ENCODE measurements at places on chromosomes 3 and 15.

DNA sequence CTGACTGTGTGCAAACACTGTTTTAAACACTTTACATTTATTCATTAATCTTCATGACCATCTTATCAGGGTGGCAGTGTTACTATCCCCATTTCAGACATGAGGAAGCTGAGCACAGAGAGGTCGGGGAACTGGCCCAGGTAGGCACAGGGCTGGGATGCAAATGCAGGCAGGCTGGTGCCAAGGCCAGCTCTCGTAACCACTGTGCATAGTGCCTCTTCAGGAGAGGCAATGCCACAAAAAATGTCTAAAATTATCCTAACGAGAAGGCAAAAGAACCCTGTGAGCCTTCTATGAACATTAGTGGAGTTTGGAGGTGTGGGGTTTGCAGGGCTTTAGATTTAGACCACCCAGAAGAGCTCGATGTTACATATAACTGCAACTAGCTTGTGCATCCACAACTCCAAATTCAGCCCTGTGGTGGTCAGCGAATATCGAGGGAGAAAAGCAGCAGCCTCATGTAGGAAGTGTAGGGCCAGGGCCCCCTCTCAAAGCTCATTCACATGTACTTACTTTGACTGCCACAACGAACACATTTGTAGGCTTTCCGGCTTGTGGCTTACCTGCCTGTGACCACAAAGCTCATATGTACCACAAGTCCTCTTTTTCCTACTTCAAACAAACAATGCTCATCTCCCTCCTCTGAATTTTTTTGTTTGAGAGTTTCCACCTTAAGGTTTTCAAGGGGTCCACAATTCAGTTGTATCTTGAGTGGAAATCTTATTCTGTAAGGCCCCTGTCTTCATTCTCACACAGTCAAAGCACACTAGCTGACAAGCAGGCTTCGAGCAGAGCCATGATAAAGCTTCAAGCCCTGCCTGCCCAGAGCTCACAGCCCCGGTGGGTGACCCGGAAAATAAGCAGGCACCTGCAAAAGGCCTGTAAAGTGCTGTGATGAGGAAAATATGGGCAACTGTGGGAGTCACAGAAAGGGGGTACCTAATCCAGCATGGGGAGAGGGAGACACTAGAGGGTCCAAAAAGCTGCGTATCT, 722.9 kb upstream of the CFAP20DC start:
- DNase-seq, result no peak

DNA sequence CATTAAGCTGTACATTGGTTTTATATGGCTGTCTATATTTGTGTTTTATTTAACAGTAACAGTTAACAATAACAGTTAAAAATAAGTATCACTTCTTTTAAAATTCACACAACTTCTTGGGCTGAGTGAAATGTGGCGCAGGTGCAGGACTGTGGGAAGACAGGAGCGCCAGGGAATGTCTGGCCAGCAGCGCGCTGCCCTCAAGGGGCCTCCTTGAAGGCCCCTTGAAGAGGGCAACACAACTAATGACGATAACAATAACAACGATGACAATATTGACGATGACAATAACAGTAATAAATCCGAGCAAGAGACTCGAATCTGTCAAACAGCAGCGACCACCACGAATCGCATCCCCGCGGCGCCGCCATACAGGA, 411 bp upstream of the PPP2R3A start:
- DNase-seq, result no peak

GRCh38 chr3:149273096-149273751, 51.6 kb upstream of the CP start:
- DNase-seq, result no peak

- DNase-seq, result no peak
Measured at GRCh38 chr3:140467796-140468315, 210.0 kb upstream of the TRIM42 start.

GRCh38 chr3:112092496-112093179, 6.4 kb downstream of the C3orf52 start:
- DNase-seq, result no peak

DNA sequence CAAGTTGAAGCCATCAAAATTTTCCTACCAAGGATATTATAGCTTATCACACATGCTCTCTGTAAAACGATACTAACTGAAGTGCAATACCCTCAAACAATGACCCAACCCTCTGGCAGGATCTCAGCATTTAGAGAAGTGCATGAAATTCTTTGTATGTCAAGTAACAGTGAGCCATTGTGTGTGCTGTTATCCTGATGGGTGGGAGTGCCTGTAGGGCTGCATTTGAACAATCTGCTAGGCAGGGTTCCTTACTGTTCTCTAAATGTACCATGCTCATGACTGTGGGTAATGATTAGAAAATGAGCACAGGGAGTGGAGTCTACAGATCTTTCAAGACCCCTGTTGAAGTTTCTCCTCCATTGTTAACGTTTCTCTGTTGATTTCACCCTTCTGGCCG, 398.1 kb downstream of the NSUN3 start:
- no peak for DNase-seq

- no peak for DNase-seq
Measured at GRCh38 chr3:49530701-49531100, 23.6 kb upstream of the BSN start.

DNA sequence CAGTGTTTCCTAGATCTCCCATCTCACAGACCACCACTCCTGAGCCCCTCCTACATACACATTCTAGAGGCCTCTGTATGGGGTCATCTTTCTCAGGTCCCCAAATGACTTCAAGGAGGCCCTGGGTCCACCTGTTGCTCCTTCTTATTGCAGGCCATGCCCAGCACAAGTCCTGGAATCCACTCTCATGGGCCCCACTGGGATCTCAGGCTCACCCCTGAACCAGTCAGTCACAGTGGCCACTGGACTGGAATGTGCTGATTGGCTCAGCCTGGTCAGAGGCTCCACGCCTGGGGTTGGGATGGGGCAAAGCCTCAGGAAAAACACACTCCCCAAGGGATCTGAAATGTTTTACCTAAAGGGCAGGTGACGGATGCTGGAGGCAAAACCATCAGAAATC, 55.7 kb downstream of the SPSB4 start:
- no peak for DNase-seq

- DNase-seq, result no peak
Measured at GRCh38 chr3:166445865-166446264, 608.6 kb upstream of the BCHE start.

- DNase-seq, result no peak
Measured at GRCh38 chr3:74200952-74201351, 413.5 kb downstream of the CNTN3 start.

DNA sequence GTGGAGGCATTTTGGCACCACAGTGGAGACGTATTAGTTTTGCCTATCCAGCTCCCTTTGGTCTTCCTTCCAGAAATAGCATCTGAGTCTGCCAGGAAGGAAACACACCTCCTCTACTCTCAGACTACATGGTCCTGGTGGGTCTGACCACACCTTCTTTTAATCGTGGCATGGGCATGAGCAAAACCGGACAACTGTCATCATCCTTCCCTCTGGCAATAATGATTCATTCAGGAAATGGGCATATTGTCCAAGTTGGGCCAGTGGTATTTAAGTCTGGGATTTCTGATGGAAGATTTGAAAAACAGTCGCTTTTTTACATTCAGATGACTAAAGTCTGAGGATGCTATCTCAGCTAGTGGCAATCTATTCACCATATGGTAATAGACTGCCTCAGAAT, 601.0 kb upstream of the ADAMTS9 start:
- no peak for DNase-seq

GRCh38 chr3:41234823-41235721, 35.8 kb downstream of the CTNNB1 start:
- no peak for DNase-seq

- DNase-seq, result no peak
Measured at GRCh38 chr3:117743993-117744392, 1034.4 kb downstream of the TUSC7 start.

DNA sequence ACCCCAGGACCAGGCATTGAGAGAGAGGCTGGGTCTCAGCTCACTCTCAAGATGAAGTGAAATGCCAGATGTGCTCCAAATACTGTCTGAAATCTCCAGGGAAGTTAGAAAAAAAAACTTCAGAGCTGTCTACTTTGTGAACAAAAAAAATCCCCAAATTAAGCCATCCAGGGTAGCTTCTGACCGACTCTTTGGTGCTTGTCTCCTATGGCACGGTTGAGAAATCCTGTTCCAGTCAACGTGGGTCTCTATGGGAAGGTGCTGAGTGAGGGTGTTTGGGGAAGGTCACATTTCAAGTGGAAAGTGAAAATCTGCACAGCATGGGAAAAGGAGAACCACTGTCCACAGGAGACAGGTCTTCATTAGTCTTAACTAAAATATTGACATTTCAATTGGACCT, 322.5 kb upstream of the CFAP20DC start:
- DNase-seq, result no peak

DNA sequence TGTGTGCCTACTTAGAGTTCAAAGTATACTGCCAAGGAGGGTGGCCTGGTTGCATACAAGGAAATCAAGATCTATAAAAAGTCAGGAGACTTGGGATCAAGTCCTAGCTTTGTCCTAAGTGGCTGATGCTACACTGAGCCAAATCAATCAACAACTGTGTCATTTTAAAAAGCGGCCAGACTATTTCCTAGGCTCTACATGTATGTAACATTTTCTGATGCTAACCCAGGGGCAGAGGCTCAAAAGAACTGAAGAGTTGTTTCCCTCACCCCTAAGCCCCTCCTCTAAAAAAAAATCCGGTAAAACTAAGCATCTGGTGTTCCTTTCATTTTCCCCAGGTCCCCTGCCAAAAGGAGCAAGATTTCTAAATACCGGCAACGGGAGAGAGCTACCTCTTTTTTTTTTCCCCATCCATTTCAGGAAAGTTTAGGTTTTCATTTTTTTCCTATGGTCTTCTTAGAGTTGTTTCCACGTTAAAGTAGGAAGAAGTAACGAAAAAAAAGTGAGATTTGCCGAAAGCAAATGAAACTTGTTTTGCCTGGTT, 18.8 kb upstream of the CHD2 start:
- DNase-seq, result no peak

DNA sequence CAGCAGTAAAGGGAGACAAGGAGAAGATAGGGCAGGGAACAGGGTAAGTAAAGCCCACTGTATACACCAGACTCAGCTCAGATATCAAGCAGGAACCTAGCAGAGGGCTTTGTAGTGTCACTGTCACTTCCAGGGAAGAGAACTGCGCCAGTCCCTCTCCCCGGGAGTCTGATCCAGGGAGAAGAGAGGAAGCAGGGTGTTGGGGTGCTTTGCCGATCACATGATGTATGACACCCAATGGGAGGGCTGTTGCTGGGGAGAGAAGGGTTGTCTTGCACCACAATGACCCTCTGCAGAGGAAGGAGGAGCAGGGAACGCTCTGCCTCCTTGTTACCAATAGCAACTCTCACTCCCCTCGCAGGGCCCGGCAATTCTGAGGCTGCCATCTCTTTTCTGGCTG, 147.2 kb upstream of the SLC2A2 start:
- DNase-seq, result no peak

GRCh38 chr15:85485956-85486567, 105.7 kb downstream of the AKAP13 start:
- DNase-seq, result no peak

- no peak for DNase-seq
Measured at GRCh38 chr3:135229018-135229495, 434.0 kb downstream of the EPHB1 start.

DNA sequence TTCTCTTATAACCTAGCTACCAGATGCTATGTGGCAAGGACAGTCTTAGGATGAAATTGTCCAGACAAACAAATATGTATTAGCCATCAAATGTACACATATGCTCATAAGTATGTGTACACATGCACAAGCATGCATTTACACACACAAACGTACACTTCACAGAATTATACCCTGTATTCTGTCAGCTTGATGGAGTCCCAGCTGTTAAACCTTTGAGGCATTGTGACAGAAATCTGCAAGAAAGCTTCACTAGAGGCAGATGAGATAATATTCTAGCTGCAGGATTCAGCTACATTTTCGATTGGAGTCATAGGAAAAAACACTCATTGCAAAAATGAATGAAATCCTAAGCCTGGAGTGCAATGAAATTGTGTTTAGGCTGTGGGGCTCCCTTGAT, 110.6 kb downstream of the CHL1 start:
- no peak for DNase-seq

- no peak for DNase-seq
Measured at GRCh38 chr3:193960487-193961274, 175.3 kb upstream of the HES1 start.

GRCh38 chr3:173538410-173538809, 140.9 kb downstream of the NLGN1 start:
- no peak for DNase-seq

GRCh38 chr3:72634128-72634527, 214.1 kb downstream of the SHQ1 start:
- DNase-seq, result no peak

- DNase-seq, result no peak
Measured at GRCh38 chr3:156273111-156273694, 152.8 kb downstream of the KCNAB1 start.

DNA sequence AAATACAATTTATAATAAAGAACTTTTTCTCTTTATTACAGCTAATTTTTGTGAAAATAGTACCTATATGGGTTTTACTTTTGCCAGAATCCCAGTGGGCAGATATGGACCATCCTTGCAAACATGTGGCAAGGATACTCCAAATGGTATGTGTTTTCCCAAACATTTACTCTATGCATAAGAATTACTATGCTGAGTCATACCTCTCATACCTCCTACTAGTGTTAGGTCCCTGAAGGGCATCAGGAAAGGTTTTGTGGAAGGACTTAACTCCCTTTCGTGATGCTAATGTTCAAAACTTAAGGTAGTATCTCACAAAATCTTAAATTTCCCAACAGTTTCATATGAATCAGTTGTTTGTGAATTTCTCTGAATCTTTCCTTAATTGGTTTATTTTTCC, 21.3 kb downstream of the ADGRG7 start:
- DNase-seq, result no peak
